Neuronal stem cell (in vitro differentiated cells): ENCODE measurements at places on chromosomes 1 and 21.

- DNase-seq: no peak
- H3K27ac ChIP-seq: no peak overlapping the region
- H3K36me3 ChIP-seq: no peaks in the 10 kb centered on the region
- H3K4me1 ChIP-seq: no peaks in the 10 kb centered on the region
Observed at GRCh38 chr1:237205400-237206064, 163.5 kb downstream of the RYR2 start.

DNA sequence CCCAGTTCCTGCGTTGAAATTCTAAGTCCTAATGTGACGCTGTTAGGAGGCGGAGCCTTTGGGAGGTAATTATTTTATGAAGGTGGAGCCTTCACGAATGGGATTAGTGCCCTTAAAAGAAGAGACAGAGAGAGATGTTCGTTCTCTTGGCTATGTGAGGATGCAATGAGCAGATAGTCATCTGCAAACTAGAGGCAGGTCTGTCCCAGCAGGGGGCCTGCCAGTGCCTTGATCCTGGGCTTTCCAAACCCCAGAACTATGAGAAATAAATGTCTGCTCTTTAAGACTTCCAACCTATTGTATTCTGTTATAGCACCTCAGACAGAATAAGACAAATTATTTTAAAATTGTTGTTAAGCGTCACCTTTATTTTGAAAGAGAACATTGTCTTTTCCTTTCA is 123.1 kb upstream of the KCNJ6 start:
- H3K4me3 ChIP-seq: no peak overlapping the region
- no peak for DNase-seq
- H3K4me1 ChIP-seq: no peaks in the 10 kb centered on the region
- H3K27ac ChIP-seq: no peak overlapping the region
- H3K27me3 ChIP-seq: no peaks in the 10 kb centered on the region

DNA sequence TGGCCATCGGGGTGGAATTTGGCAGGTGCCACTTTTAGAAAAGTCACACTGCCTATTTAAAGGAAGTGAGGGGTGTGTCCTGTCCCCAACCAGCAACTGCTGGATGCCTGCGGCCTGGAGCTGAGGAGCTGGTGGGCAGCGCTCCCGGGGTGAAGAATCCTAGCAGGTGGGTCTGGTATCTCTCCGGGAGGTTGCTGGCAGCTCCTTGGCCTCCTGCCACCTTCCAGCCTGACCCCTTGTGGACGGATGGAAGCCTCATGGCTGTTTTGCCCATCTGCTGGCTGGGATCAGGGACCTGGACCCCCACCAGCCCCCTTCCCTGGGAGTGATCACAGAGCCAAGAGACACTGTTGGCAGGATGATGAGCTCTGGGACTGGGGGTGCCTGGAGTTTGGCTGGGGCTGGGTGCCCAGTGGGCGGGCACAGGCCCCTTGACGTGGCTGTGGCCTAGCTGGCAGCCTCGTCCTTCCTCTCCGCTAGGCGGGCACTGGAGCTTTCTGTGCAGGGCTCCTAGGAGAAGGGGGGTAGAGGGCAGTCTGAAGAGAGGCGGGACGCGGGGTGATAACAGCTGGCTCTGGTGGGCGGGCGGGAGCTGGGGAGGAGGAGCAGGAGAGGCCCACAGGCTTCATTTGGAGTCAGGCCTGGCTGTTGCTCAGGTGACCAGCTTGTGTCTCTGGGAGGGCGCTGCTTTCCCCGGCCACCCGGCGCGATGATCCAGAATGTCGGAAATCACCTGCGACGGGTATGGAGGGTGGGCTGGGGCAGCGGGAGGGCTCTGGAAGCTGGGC is at the start of gene ACOT11:
ACOT11 (plus strand) TSS at position 628 of the 788 bp plus-strand sequence; CDS start at position 710, 82 bp downstream.
- H3K4me1 ChIP-seq: peaks cover 22% of the 10 kb centered on the region
- no peak within 1 kb of the TSS for H3K27ac ChIP-seq
- peak; percentile 17 for DNase-seq
- no peaks in the 10 kb centered on the region for H3K27me3 ChIP-seq
- no peak within 1 kb of the TSS for H3K4me3 ChIP-seq
- H3K36me3 ChIP-seq: no peaks in the 10 kb centered on the region

- DNase-seq: no peak
- H3K4me3 ChIP-seq: no peak overlapping the region
- no peak overlapping the region for H3K27ac ChIP-seq
- no peaks in the 10 kb centered on the region for H3K27me3 ChIP-seq
Observed at GRCh38 chr21:31418377-31419001, 74.4 kb upstream of the TIAM1 start.

- no peak for DNase-seq
- H3K27ac ChIP-seq: no peak overlapping the region
- no peaks in the 10 kb centered on the region for H3K4me1 ChIP-seq
- no peak overlapping the region for H3K4me3 ChIP-seq
Observed at GRCh38 chr21:30448514-30448913, 8.4 kb downstream of the KRTAP15-1 start.

- H3K36me3 ChIP-seq: no peaks in the 10 kb centered on the region
- H3K4me3 ChIP-seq: no peak overlapping the region
- H3K27ac ChIP-seq: no peak overlapping the region
Observed at GRCh38 chr21:40803101-40803500, 43.9 kb downstream of the DSCAM start.

DNA sequence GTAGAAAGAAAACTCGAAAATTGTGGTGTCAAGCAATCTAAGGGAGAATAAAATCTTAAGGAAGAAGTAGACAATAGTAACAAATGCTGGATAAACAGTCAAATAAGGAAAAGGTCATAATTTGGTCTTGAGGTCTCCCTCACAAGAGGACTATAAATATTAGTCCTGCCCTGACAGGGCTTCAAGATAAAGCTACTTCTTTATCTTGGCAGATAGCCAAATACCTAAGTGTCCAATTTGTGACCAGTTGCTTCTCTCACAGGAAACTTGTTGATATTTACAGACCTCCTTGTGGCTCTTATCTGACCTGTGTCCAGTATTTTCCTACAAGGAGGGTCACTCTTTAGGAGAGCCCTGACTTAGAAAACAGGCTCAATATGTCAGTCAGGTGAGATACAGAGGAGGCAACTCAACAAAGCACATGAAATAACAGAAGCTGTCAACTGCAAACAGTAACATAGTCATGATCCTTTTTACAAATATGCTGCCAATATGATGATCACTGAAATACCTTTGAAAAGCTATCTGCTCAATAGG is 88.8 kb downstream of the TNNI3K start:
- peaks cover 3% of the 10 kb centered on the region for H3K4me1 ChIP-seq
- no peak overlapping the region for H3K4me3 ChIP-seq
- no peaks in the 10 kb centered on the region for H3K27me3 ChIP-seq
- no peak overlapping the region for H3K27ac ChIP-seq
- no peaks in the 10 kb centered on the region for H3K36me3 ChIP-seq

DNA sequence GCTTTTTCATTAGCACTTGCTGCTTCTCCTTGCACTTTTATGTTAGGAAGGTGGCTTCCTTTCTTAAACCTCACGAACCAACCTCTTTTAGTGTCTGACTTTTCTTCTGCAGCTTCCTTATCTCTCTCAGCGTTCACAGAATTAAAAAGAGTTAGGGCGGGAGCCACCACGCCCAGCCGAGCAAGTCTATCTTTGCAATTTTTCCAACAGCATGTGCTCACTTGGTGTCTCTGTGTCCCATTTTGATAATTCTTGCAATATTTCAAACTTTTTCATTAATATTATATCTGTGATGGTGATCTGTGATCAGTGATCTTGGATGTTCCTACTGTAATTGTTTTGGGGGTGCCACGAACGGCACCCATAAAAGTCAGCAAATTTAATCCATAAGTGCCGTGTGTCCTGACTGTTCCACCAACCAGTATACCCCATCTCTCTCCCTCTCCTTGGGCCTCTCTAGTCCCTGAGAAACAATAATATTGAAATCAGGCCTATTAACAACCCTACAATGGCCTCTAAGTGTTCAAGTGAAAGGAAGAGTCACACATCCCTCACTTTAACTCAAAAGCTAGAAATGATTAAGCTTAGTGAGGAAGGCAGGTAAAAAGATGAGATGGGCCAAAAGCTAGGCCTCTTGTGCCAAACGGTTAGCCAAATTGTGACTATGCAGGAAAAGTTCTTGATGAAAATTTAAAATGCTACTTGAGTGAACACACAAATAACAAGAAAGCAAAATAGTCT is 15.9 kb upstream of the ITPKB start:
- H3K4me1 ChIP-seq: no peaks in the 10 kb centered on the region
- H3K36me3 ChIP-seq: no peaks in the 10 kb centered on the region
- no peak for DNase-seq
- no peak overlapping the region for H3K27ac ChIP-seq
- no peaks in the 10 kb centered on the region for H3K27me3 ChIP-seq

- peaks cover 45% of the 10 kb centered on the region for H3K27me3 ChIP-seq
- no peaks in the 10 kb centered on the region for H3K36me3 ChIP-seq
- no peak for DNase-seq
- H3K4me3 ChIP-seq: no peak overlapping the region
Observed at GRCh38 chr1:50976111-50976889, 6.3 kb downstream of the CDKN2C start.

GRCh38 chr1:29320156-29320940 is 84.0 kb downstream of the PTPRU start:
- H3K27ac ChIP-seq: no peak overlapping the region
- H3K27me3 ChIP-seq: no peaks in the 10 kb centered on the region
- no peaks in the 10 kb centered on the region for H3K4me1 ChIP-seq
- no peak overlapping the region for H3K4me3 ChIP-seq
- DNase-seq: no peak

DNA sequence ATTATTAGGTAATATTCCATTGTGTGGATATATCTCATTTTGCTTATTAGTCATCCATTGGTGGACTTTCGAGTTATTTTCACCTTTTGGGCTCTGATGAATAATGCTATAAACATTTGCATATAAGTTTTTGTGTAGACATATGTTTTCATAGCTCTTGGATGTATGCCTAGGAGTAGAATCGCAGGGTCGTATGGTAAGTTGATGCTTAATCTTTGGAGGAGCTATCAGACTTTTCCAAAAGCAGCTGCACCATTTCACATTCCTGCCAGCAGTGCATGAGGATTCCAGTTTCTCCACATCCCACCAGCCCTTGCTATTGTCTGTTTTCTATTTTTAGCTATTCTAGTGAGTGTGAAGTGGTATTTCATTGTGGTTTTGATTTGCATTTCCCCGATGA is 120.3 kb upstream of the TMEM51 start:
- DNase-seq: no peak
- H3K4me3 ChIP-seq: no peak overlapping the region
- H3K27ac ChIP-seq: no peak overlapping the region

- peaks cover 49% of the 10 kb centered on the region for H3K27me3 ChIP-seq
- peaks cover 3% of the 10 kb centered on the region for H3K4me1 ChIP-seq
- H3K27ac ChIP-seq: no peak within 1 kb of the TSS
Observed at GRCh38 chr1:197775282-197776262, at the start of gene DENND1B. Gene DENND1B (minus strand): TSS chr1:197775480. CDS start chr1:197775155, 325 bp downstream.

DNA sequence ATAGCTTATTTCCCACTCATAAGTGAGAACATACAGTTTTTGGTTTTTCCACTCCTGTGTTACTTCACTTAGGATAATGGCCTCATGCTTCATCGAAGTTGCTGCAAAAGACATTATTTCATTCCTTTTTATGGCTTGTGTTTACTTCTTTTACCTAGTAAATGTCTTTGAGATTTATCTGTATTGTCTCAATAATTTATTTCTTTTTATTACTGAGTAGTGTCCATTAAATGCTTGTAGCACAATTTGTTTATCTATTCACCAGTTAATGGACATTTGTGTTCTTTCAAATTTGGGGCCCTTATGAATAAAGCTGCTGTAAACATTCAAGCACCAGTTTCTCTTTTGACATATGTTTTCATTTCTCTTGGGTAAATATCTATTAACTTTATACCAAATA is 86.0 kb downstream of the UCHL5 start:
- no peak for DNase-seq
- H3K4me3 ChIP-seq: no peak overlapping the region
- H3K36me3 ChIP-seq: no peaks in the 10 kb centered on the region
- no peak overlapping the region for H3K27ac ChIP-seq

DNA sequence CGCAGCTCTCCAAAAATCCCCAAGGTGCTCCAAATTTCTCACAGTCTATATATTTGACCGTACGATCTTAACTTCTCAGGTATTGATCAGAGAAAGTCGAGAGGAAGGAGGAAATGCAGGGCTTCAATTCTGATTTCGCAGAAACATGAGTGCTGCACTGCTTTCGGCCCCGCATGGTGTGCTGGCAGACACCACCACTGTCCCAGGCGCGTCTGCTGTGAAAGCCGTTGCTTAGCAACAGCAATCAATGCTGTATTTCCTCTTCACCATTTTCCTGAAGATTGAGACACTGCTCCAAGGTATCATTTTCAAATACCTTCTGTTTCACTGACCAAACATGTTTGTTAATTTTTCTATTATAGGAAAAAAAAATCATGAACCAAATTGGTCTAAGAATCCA is 296.3 kb downstream of the SMYD3 start:
- DNase-seq: no peak
- H3K4me1 ChIP-seq: peaks cover 7% of the 10 kb centered on the region
- no peak overlapping the region for H3K27ac ChIP-seq
- H3K27me3 ChIP-seq: no peaks in the 10 kb centered on the region
- no peak overlapping the region for H3K4me3 ChIP-seq
- H3K36me3 ChIP-seq: no peaks in the 10 kb centered on the region

DNA sequence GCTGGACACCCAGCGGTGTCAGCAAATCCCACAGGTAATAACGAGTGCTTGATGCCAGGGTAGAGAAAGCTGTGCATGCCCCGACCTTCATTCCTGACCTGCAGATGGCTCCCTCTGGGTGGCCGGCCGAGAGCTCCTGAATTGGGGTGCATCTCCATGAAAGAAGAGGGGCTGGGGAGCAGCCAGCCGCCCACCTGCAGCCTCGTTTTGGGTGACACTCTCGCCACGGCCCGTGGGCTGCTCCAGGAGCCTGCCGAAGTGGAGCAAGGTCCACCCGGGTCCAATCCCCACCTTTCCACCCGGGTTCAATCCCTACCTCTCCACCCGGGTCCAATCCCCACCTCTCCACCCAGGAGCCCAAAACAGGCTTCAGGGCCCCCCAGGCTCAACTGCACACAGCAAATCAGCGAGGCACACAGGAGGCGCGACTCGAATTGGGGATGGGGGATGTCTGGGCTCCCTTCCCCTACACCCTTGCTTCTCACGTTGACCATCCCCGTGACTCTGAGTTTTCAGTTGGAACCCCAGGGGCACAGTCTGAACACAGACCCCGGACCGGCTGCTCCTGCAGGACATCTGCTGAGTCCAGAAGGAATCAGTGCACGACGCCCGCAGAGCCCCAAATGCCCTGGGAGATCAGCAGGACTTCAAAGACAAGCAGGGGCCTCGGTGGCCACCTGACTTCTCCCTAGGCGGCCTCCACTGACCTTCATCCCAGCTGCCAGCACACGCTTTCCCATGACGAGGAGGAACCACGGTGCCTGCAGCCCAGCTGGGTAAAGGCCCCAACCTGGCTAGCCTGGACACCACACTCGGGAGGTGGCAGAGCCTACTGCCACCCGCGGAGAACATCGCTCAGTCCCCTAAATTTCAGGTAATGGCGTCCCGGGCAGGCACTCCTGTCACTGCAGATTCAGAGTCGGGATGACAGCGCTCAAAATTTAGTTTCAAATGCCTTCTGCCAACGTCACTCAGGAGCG is 159.0 kb downstream of the NPHP4 start:
- no peak overlapping the region for H3K27ac ChIP-seq
- no peak overlapping the region for H3K4me3 ChIP-seq
- DNase-seq: no peak

- no peak for DNase-seq
- H3K4me3 ChIP-seq: no peak overlapping the region
- H3K27ac ChIP-seq: no peak overlapping the region
- H3K27me3 ChIP-seq: no peaks in the 10 kb centered on the region
Observed at GRCh38 chr1:110811529-110811928, 61.4 kb upstream of the CD53 start.

GRCh38 chr1:178119628-178120027 is 25.7 kb downstream of the RASAL2 start:
- no peak overlapping the region for H3K27ac ChIP-seq
- H3K36me3 ChIP-seq: no peaks in the 10 kb centered on the region
- no peak for DNase-seq

GRCh38 chr1:67635055-67635809 is 49.8 kb upstream of the GADD45A start:
- no peaks in the 10 kb centered on the region for H3K27me3 ChIP-seq
- H3K36me3 ChIP-seq: no peaks in the 10 kb centered on the region
- H3K27ac ChIP-seq: no peak overlapping the region
- no peaks in the 10 kb centered on the region for H3K4me1 ChIP-seq
- H3K4me3 ChIP-seq: no peak overlapping the region
